ENCODE measurements at places on chromosomes 4 and X. TPM values are rescaled to one million over a fixed set of nuclear protein-coding genes. Genes with fewer than 3 reads are reported as not detected.

ERCC6L gene
- polyA plus RNA-seq, result not detected

- no peak for DNase-seq
Observed at GRCh38 chr4:88583631-88584470, 8.4 kb upstream of the HERC3 start.

GRCh38 chr4:118086344-118086743 lies 52.1 kb downstream of the NDST3 start:
- DNase-seq, result no peak

- DNase-seq, result no peak
Observed at GRCh38 chr4:147801820-147802219, 69.9 kb downstream of the ARHGAP10 start.

DNA sequence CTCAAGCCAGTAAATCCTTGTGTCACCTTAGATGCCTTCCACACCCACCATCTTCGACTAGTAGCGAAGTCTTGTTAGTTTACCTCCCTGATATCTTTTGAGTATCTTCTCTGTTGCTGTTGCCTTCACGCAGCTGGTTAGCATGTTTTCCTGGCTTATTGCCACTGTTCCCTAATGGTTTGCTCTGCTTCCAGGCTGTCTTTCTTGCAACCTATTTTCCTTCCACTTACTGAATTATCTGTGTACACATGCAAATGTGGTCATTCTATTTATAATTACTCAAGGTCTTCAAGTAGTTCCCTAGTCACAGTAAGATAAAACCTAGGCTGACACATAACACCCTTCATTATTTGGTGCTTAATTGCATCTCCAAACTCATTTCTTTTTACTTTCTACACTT lies 89.5 kb downstream of the UGT8 start:
- DNase-seq, result no peak

DNA sequence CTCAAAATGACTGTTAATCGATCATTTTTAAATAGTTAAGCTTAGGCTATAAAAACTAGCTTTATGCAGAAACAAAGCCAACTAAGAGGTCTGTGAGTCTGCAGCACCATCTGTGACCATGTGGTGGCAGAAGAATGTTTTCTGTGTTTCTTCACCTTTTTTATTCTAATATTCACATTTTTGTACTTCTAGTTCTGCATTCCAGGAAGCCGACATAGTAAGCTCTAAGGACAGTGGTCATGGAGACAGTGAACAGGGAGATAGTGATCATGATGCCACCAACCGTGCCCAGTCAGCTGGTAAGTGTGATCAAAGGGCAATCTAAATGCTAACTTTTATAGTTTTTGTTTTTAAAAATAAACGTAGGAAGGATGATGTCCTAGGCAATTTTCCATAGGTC lies 5.6 kb downstream of the PCDH10 start:
- no peak for DNase-seq

SULT1B1 gene
- polyA plus RNA-seq, result not detected

FAM9C gene
- not detected for polyA plus RNA-seq

DNA sequence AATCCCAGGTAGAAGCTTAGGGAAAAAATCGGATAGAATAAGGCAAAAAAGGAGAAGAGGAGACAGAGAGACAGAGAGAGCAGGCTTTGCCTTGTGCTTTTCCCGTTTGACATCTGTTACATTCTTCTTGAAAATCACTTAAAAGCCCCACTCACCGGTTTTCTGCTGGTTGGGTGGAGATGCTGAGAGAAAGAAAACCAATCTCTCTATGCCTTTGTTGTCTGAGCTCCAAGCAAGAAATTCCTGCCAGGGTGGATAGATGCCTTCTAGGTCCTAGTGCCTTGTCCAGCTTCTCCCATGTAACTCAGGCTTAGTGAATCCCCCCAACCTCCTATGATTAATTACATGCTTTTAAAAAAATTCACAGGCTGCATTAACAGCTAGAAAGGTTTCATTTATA lies at the start of gene DCX:
TSS of gene DCX (minus strand) at position 210 of the 400 bp plus-strand sequence. CDS start 1,794 bp downstream, outside the sequence.
- no peak for DNase-seq

All from naive B cell (primary cell).